ENCODE measurements at places on chromosomes 16 and 17.
A peak's percentile ranks its signal among the peaks of the same experiment; 100 is the strongest.

DNA sequence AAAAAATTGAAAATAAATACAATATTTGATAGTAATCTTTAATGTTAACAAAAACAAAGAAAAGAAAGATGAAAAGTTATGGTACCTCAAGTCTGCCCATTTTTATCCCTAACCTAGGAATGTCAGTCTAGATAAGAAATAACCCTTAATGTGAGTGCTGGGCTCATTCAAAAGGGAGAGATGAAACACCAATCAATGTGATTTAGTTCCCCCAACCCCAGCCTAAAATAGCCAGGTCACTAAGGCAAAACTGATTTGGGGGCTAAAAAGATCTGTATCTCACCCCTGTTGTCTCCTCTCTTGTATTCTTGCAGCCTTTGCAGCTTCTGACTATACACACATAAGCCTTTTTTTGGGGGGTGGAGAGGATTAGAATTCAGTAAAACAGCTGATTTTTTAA, 3.2 kb upstream of the IGF2BP1 start:
- no peaks in the 10 kb centered on the region for H3K36me3 ChIP-seq
- H3K4me1 ChIP-seq: peaks cover 14% of the 10 kb centered on the region
- peaks cover 25% of the 10 kb centered on the region for H3K27me3 ChIP-seq

GRCh38 chr16:9192746-9193145, 101.3 kb downstream of the HAPSTR1 start:
- no peaks in the 10 kb centered on the region for H3K36me3 ChIP-seq
- no peak overlapping the region for H3K4me3 ChIP-seq
- peaks cover 31% of the 10 kb centered on the region for H3K27me3 ChIP-seq
- H3K4me1 ChIP-seq: no peaks in the 10 kb centered on the region
- no peak overlapping the region for H3K27ac ChIP-seq

- no peak overlapping the region for H3K27ac ChIP-seq
- no peak overlapping the region for H3K4me3 ChIP-seq
- peaks cover 52% of the 10 kb centered on the region for H3K36me3 ChIP-seq
- H3K4me1 ChIP-seq: peaks cover 55% of the 10 kb centered on the region
These were observed 3.8 kb downstream of the SLC12A4 start for GRCh38 chr16:67964477-67965131.

- H3K36me3 ChIP-seq: peaks cover 18% of the 10 kb centered on the region
- H3K27ac ChIP-seq: peak within 1 kb of the TSS; percentile 34
- H3K27me3 ChIP-seq: peaks cover 77% of the 10 kb centered on the region
- peaks cover 32% of the 10 kb centered on the region for H3K4me1 ChIP-seq
- no peak within 1 kb of the TSS for H3K4me3 ChIP-seq
These were observed at the start of gene CDH16 for GRCh38 chr16:66918803-66919568. Gene CDH16 (minus strand): TSS chr16:66918885. CDS start chr16:66918065, 820 bp downstream.

- peak; percentile 73 for DNase-seq
- peaks cover 3% of the 10 kb centered on the region for H3K4me1 ChIP-seq
- no peaks in the 10 kb centered on the region for H3K27me3 ChIP-seq
- no peak overlapping the region for H3K4me3 ChIP-seq
These were observed 63.1 kb downstream of the STX8 start for GRCh38 chr17:9512323-9513168.

GRCh38 chr17:79681628-79682261, 49.0 kb upstream of the ENPP7 start:
- no peak for DNase-seq
- H3K4me1 ChIP-seq: no peaks in the 10 kb centered on the region
- H3K36me3 ChIP-seq: no peaks in the 10 kb centered on the region
- H3K27ac ChIP-seq: no peak overlapping the region
- H3K27me3 ChIP-seq: peaks cover 61% of the 10 kb centered on the region
- H3K4me3 ChIP-seq: no peak overlapping the region

GRCh38 chr17:42386777-42387657, 1.2 kb downstream of the STAT3 start:
- peak overlapping the region; percentile 9 for H3K27ac ChIP-seq
- H3K27me3 ChIP-seq: no peaks in the 10 kb centered on the region
- peaks cover 6% of the 10 kb centered on the region for H3K4me1 ChIP-seq
- peak overlapping the region; percentile 98 for H3K4me3 ChIP-seq
- H3K36me3 ChIP-seq: no peaks in the 10 kb centered on the region
- peak; percentile 80 for DNase-seq

- no peaks in the 10 kb centered on the region for H3K27me3 ChIP-seq
- peaks cover 12% of the 10 kb centered on the region for H3K4me1 ChIP-seq
- DNase-seq: no peak
These were observed 57.2 kb upstream of the SREBF1 start for GRCh38 chr17:17893801-17894644.

- peaks cover 78% of the 10 kb centered on the region for H3K27me3 ChIP-seq
- DNase-seq: peak; percentile 50
- no peak overlapping the region for H3K27ac ChIP-seq
- H3K4me1 ChIP-seq: peaks cover 8% of the 10 kb centered on the region
These were observed 26.6 kb downstream of the JPH3 start for GRCh38 chr16:87628940-87629339.

- DNase-seq: no peak
- no peaks in the 10 kb centered on the region for H3K4me1 ChIP-seq
- no peaks in the 10 kb centered on the region for H3K36me3 ChIP-seq
- H3K27me3 ChIP-seq: no peaks in the 10 kb centered on the region
- no peak overlapping the region for H3K4me3 ChIP-seq
These were observed 70.8 kb downstream of the MAP2K6 start for GRCh38 chr17:69485251-69485661.

DNA sequence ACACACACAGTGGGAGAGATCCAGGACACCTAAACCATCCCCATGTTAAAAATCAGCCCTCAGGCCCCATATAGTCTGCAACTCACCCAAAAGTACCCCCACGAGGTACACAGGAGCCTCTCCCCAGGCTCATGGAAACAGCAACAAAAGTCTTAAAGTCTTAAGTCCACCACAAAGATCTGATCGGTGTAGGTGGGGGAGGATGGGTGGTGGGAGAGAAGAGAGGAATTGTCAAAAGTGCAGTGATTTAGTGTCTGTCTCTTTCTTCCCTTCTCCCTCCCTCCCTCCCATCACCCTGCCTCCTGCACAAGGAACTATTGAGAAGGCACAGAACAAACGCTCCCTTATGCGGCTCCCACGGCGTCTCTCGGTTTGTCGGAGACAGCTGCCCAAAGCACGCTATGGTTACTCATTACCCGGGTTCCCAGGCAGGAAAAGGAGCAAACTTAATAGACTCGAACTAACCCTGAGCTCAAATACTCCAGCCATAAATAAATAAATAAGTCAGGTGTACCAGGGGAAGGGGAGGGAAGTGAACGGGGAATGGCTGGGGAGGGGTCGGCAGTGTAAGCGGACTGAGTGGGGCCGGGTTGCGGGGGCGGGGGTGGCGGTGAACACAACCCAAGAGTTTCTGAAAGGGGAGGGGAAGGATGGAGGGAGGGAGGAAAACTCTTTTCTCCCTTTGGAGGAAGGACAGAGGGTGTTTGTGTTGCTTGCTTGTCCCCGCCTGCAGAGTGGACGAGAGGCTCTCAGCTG, 477.4 kb downstream of the SLC39A11 start:
- H3K27ac ChIP-seq: peak overlapping the region; percentile 99
- H3K27me3 ChIP-seq: no peaks in the 10 kb centered on the region
- peaks cover 30% of the 10 kb centered on the region for H3K4me1 ChIP-seq
- no peak overlapping the region for H3K4me3 ChIP-seq
- peak; percentile 54 for DNase-seq
- no peaks in the 10 kb centered on the region for H3K36me3 ChIP-seq

DNA sequence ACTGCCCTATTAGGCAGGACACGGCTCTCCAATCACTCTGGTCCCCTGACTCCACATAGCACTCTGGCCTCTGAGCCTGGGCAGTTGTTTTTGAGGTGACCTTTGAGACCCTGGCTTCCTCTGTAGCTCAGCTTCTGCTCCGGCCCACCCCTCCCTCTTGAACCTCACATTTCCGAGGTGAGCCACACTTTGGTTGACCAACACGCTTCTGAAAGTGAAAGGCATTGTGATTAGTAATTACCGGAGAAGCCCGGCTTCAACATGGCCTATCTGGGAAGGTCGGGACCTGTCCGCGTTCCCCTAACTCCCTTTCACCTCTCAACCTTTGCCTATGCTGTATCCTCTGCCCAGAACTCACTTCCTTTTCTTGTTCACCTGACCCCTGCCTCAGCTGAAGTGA, 10.3 kb upstream of the ITGAX start:
- no peaks in the 10 kb centered on the region for H3K27me3 ChIP-seq
- no peak for DNase-seq
- H3K27ac ChIP-seq: no peak overlapping the region

GRCh38 chr16:49890876-49891275, 35.0 kb upstream of the ZNF423 start:
- no peaks in the 10 kb centered on the region for H3K36me3 ChIP-seq
- H3K27me3 ChIP-seq: peaks cover 44% of the 10 kb centered on the region
- H3K4me1 ChIP-seq: no peaks in the 10 kb centered on the region
- DNase-seq: no peak
- no peak overlapping the region for H3K27ac ChIP-seq

GRCh38 chr16:89536886-89537548, 23.5 kb upstream of the RPL13 start:
- no peak overlapping the region for H3K4me3 ChIP-seq
- DNase-seq: no peak
- peaks cover 87% of the 10 kb centered on the region for H3K36me3 ChIP-seq
- no peaks in the 10 kb centered on the region for H3K27me3 ChIP-seq

DNA sequence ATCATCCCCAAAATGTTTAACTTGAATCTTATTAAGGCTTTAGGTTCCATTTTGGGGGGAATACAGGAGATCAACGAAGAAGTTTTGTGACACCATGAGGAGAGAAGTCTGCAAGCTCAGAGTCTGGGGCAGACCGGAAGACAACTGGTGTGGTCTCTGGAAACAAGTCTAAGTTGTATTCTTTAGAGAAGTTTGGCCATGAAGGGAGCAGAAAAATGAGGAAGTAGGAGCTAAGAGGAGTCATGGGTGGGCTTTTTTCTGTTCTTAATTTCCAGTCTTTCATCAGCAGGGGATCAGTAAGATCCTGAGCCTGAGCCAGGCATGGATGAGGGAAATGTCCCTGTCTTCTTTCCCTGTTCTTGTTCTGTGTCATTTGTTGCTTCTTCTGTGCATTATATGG, 35.8 kb upstream of the NF1 start:
- no peak overlapping the region for H3K4me3 ChIP-seq
- DNase-seq: no peak
- no peak overlapping the region for H3K27ac ChIP-seq
- no peaks in the 10 kb centered on the region for H3K36me3 ChIP-seq
- H3K4me1 ChIP-seq: peaks cover 2% of the 10 kb centered on the region

DNA sequence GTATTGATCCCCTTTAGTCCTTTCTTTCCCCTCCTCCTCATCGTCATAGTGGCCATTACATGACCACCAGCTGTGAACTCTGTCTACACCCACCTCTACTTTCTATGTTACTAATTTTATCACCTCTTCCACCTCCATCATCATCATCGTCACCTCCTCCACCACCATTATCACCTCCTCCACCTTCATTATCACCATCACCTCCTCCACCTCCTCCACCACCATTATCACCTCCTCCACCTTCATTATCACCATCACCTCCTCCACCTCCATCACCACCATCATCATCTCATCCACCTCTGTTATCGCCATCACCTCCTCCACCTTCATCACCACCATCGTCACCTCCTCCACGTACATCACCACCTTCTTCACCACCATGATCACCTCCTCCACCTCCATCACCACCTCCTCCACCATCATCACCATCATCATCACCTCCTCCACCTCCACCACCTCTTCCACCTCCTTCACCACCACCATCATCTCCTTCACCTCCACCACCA, 25.8 kb downstream of the ADGRG5 start:
- H3K4me3 ChIP-seq: no peak overlapping the region
- H3K27ac ChIP-seq: no peak overlapping the region
- no peaks in the 10 kb centered on the region for H3K36me3 ChIP-seq
- DNase-seq: no peak
- peaks cover 8% of the 10 kb centered on the region for H3K4me1 ChIP-seq

DNA sequence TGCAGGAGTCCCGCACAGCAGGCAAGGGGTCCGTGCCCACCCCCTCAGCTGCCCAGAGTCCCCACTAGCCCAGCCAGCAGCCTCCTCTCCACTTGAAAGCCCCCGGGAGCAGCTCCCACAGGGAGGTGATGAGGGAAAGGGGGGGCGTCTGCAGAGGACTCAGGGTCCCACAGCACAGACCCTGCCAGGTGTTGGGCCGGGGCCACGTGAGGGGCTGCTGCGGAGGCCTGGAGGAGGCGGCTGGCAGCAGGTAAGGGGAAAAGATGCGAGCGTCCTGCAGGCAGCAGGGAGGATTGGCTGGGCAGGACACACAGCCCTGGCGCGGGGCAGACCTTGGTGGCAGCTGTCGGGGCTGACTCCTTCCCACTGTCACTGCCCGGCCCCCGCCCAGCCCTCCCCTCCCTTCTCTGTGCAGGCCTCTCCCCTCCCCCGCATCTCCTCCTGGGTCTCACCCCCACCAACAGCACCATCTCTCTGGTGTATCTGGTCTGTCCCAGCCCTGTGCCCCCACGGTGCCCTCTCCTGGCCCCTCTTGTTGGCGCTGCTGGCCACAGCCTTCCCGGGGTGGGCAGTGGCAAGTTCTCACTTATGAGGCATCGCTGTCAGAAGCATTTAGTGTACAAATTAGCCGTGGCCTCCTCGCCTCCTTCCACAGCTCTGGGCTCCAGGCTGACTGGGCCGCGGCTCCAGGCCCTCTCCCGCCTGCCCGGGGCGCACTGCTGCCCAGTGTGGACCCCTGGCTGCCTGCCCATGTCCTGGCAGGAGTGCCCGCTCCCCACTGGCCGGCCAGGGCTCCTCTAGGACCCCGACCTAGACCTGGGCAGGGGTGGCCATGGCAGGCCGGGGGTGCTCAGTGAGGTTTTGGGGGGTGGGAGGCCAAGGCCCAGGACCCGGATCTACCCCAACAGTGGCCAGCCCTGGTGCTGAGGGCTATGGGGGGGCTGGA, 4.4 kb upstream of the PRR35 start:
- DNase-seq: no peak
- H3K4me3 ChIP-seq: no peak overlapping the region
- peaks cover 18% of the 10 kb centered on the region for H3K36me3 ChIP-seq
- peaks cover 35% of the 10 kb centered on the region for H3K4me1 ChIP-seq

DNA sequence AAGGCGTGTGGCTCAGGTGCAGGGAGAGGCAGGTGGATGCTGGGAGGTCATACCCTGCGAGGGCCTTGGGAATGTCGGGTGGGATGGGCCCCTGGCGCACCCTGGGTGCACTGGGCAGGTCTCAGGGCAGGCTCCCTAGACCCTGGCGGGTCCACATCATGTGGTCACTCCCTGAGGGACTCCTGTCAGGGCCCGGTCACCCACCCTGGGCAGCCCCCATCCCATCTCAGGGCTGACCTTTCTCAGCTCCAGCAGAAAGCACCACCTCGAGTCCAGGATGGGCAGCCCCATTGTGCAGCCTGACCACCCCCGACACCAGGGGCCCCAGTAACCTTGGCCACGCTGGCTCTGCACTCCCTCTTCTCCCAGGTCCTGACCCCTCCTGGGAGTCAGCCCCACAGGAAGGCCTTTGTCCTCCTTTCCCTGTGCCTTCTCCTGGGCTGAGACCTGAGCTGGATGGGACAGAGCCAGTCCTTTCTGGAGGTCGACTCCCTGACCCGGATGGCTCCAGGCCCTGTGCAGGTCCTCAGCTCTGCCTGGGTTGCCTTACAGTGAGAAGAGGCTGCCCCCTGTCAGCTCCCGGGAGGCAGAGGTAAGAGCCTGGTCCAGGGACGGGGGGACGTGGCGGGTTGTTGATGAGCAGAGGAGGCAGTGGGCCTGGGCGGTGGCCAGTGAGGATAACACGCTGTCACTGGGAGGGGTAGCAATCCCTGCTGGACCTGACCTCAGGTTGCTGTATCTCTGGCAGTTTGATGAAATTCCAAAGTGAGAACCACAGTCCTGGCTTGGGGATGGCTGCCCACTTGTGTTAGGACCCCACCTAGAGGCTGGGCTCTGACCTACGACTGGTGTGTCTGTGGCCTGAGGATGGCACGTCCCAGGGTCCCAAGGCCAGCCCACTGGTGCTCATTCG, 77.9 kb downstream of the GOSR1 start:
- DNase-seq: peak; percentile 10
- peaks cover 7% of the 10 kb centered on the region for H3K4me1 ChIP-seq
- H3K27me3 ChIP-seq: no peaks in the 10 kb centered on the region

All from mesenchymal stem cell (in vitro differentiated cells and primary cell).